ENCODE measurements at places on chromosomes 16 and 17.

- DNase-seq, result no peak
Observed at GRCh38 chr17:27566671-27567562, 64.1 kb upstream of the LGALS9 start.

DNA sequence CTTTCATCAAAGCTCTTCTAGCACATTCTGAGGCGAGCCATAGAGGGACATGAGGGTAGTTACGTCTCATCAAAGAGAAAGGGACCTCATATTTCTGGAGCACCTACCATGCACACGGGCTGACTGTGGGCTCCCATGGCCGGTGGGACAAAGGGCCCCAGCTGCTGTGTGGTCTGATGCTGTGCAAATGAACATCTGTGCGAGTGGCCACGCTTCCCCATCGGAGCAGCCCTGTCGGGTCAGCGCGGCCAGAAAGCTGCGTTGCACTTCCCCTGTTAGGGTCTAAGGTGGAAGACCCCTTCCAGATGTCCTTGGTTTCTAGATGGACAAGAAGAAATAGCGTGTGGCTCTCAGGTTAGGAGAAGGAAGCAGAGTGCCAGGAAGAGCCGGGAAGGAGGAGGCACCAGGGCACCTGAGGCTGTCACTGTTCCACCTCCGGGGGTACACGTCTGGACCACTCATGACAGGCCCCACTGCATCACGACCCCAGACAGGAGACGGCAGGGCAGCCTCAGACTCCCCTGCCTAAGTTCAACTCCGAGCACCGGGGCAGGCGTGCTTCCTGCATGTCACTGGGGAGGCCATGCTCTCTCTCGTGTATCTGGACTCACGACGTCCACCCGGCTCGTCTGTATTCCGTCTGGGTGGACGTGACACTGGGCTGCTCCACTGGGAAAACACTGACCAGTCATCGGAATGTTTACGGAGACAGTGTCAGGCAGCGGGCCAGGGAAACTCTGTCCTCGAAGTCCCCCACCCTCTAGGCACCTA lies 8.5 kb upstream of the BAIAP2 start:
- DNase-seq, result no peak

DNA sequence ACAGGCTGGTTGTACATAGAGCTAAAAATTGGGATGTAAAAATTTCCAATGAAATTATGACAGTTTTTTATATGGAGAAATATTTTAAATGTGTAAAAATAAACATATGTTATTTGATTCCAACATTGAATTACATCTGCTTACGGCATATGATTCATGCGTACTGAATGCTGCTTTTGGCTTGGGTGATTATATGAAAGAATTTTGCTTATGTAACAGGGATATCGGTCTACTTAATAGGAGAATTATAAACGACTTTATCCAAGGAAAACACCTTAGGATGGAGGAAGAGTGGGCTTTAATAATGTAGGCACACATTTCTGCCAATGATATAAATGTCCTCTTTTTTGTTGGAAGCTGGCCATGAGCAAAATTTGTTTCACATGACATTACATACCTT lies 197.3 kb upstream of the GOT2 start:
- no peak for DNase-seq

GRCh38 chr17:28335959-28336871 lies 654 bp downstream of the TNFAIP1 start:
- peak; percentile 13 for DNase-seq

DNA sequence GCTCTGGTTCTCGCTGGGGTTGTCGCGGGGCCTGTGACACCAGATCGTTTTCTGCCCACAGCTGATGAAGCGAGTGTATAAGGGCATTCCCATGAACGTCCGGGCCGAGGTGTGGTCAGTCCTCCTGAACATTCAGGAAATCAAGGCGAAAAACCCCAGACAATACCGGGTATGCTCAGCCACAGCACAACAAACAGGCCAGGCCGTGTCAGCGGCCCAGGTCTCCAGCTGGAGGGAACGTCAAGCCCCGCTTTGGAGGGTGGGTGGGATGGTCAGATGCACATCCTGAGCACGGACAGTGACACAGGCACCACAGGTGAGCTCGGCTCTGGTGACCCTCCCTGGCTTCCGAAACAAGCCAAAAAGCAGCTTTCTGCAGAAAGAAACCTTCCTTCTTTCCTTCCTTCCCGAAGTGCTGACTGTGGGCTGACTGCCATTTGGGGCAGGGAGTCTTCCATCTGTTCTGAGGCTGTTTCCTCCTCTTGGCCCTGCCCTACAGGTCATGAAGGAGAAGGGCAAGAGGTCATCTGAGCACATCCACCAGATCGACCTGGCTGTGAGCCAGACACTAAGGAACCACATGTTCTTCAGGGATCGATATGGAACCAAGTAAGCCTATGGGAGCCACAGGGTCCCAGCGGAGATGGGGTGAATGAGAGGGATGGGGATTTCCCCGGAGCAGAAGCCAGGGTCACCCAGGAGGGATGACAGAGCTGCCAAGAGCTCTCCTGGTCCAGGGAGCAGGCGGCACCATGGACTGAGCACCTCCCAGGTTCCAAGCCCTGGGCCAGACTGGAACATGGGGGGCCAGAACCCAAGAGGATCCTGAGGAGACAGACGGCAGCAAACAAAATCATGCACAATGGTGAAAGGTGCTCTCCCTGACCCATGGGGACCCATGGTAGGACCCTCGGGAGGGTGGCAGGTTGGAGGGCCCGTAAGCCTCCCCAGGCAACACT lies 79.4 kb downstream of the GOSR1 start:
- DNase-seq, result no peak

- DNase-seq, result no peak
Observed at GRCh38 chr17:81993729-81994592, 16.5 kb downstream of the ASPSCR1 start.

DNA sequence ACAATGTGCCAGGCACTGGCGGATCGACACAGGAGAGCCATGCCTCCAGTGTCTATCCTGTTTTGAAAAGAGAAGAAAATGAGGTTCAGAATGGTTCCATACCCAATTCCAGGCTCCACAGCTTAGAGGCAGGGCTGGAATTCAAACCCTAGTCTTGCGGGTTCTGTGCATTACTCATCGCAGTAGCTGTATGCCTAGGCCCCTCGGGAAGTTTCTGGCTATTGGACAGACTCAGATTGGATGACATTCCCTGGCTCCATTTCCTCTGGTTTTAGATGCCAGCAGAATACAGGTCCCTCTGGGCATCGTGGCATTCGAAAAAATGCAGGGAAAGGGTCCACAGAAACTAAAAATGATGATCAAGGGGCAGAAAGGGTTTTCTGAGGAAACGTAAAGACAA lies 184.7 kb downstream of the COPRS start:
- no peak for DNase-seq

DNA sequence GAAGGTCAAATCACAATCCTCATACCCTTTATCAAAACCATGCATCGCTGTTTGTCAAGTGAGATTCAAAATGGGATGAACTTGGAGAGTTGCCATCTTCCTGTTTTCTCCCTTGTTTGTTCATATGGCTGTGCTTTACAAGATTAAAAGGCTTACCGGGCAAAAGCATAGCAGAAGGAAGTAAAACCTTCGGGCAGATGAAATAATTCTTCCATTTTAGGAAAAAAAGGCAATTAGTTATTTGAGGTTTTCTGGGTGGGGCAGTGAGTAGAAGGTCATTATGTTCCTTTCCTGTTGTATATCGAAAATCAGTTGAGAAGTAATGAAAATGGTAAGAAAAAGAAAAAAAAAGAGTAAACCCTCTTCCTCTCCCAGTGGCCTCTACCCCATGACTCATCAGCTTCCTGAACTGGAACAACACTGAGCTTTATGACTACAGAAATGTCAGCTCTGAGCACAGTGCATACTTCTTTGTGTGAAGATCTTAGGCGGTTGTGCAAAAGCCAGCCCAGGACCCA lies 369.2 kb downstream of the CDH13 start:
- peak; percentile 3 for DNase-seq

DNA sequence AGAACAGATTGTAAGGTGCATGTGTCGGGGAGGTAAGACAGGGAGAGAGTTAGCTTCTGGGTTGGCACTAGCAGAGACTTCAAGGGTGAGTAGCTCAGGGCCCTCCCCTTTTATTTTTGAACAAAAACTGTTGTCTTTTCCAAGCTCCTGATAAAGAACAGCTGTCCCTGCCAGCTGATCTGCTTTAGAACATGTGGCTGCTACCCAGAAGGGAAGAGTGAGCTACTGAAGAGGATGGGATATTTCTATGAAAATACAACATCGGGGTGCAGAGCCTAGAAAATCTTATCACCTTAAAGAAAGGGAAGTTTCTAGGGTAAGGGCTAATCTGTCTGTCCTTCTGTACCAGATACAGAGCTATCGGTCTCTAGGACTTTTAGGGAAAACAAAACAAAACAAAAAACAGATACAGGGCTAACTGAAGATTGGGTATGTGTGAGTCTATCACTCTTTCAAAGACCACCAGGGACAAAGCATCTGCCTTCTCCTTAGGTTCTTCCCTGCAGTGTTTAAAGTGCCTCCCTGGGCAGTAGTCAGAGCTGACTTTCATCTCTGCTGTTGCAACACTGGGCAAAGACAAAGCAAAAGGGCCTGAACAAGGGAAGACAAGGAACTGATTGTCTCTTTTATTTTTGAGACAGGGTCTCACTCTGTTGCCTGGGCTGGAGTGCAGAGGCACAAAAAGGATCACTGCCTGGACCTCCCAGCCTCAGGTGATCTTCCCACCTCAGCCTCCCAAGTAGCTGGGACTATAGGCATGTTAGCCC lies 5.0 kb upstream of the DHRS13 start:
- no peak for DNase-seq

DNA sequence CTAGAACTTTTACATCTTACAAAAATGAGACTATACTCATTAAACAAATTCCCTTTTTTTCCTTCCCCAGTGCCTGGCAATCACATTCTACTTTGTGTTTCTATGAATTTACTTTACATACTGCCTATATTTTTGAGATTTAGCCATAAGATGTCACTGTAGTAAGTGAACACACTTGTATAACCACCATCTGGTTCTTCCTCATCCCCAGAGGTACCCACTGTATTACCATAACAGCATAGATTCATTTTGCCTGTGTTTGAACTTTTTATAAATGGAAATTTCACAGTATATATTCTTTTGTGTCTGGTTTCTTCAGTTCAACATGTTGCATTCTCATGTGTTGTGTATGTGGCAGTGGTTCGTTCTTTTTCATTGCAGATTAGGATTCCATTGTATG lies 15.8 kb downstream of the CYB5B start:
- no peak for DNase-seq

DNA sequence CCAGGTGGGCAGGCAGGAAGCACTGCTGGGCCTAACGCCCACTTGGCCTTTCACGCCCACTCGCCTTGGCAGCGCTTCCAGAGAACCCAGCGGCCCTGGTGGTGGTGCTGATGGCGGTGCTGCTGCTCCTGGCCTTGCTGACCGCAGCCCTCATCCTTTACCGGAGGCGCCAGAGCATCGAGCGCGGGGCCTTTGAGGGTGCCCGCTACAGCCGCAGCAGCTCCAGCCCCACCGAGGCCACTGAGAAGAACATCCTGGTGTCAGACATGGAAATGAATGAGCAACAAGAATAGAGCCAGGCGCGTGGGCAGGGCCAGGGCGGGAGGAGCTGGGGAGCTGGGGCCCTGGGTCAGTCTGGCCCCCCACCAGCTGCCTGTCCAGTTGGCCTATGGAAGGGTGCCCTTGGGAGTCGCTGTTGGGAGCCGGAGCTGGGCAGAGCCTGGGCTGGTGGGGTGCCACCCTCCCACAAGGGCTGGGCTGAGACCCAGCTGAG lies 64.7 kb downstream of the MRC2 start:
- DNase-seq, result no peak

GRCh38 chr17:4147751-4148310 lies 4.8 kb downstream of the CYB5D2 start:
- no peak for DNase-seq

GRCh38 chr17:7887038-7887481 lies 1.5 kb upstream of the CHD3 start:
- no peak for DNase-seq

- DNase-seq, result peak; percentile 54
Observed at GRCh38 chr16:55711959-55712876, 56.4 kb downstream of the SLC6A2 start.

GRCh38 chr16:66882702-66883101 lies 2.4 kb downstream of the PDP2 start:
- DNase-seq, result no peak

GRCh38 chr16:82067042-82067803 lies 32.2 kb downstream of the HSD17B2 start:
- DNase-seq, result no peak

DNA sequence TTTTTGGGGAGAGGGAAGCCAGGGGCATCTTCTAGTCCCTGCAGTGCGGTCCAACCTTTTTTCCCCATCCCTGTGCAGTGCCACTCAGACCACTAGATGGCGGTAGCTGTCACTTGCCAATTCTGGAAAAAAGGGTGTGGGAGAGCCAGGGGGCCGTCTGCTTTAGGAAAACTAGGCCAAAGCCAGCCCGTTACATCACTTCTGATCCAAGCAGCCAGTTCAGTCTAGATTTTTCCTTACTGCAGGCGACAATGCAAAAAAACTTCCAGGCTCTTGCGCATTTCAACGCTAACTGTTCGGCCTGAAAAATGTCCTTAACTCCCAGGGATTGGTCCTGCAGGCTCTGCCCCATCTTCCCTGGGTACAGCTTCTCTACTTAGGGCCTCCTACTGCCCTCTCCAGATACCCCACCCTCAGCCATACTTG lies 69.2 kb upstream of the CES5A start:
- peak; percentile 51 for DNase-seq

- peak; percentile 51 for DNase-seq
Observed at GRCh38 chr17:43020789-43021740, 1.1 kb downstream of the VAT1 start.

DNA sequence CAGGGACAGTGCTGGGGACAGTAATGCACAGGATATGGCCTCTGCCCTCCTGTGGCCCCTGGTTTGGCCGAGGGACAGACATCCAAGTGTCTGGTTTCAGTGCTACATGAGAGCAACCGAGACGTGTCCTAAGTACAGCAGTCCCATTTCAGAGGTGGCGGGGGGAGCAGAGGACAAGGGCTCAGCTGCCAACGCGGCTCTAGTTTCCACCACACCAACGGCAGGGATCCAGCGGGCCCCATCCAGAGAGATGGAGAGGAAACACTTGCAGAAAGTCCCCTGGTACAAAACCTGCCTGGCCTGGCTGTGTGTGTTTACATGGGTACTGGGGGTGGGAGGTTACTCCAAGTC lies 125.8 kb upstream of the SMURF2 start:
- no peak for DNase-seq

- no peak for DNase-seq
Observed at GRCh38 chr17:33390479-33391176, 97.5 kb upstream of the ASIC2 start.

- DNase-seq, result no peak
Observed at GRCh38 chr16:75374388-75374787, 58.9 kb downstream of the CFDP1 start.

GRCh38 chr16:23962001-23962400 lies 126.2 kb downstream of the PRKCB start:
- no peak for DNase-seq

GRCh38 chr16:12837756-12838155 lies 34.1 kb upstream of the CPPED1 start:
- DNase-seq, result no peak

GRCh38 chr17:43709210-43709609 lies 47.5 kb upstream of the MEOX1 start:
- no peak for DNase-seq

- no peak for DNase-seq
Observed at GRCh38 chr16:4535627-4536108, 2.9 kb downstream of the CDIP1 start.

DNA sequence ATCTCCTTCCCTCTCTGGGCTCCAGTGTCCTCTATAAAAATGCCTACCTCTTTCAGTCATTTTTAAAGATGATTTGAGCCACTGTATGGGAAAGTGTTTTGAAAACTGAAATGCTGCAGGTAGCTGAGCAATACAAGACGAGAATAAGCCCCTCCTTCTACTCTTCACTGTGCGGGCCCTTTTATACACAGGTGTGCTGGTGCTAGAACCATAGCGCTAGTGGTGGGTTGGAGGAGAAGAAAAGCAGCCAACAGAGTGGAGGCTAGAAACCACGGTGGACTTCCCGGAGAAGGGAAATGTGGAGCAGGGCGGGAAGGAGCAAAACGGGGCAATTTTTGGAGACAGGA lies 58.2 kb upstream of the DLX4 start:
- DNase-seq, result no peak
